ENCODE measurements at places on chromosomes 4 and X.

DNA sequence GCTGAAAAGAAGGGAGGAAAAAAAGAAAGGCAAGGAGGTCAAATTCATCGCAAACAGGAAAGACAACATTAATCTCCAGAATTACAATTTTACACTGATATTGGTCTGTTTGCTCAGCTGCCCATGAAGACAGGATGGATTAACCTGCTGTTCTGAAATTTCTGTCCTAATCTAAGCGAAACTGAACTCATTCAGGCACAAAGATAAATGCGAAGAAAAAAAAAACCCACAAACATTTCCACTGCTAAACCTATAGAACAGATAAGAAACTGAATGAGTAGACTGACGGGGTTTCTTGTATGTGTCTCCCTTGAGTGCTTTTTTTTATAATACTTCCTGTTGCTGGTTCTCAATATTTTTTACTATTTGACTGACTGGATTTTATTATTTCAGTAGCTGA lies 251.8 kb upstream of the FTHL17 start:
- DNase-seq: no peak

- DNase-seq: no peak
These were observed 942 bp upstream of the L1CAM start for GRCh38 chrX:153886915-153887314.

DNA sequence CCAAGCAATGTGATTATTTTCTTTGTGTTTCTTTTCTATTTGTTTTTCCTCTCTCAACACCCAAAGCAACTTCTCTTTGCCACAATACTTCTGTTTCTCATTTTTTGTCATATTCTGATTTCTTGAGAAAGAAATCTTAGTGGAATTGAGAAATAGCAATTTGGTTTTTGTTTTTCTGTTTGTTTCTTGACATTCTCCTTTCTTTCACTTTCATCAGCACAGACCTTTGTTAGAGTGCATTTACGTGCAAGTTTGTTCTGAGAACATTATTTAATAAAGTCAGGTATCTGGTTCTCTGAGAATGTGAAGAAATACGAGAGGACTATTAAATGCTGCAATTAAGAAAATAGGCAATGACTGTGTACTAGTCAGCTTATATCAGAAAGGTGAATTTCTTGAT lies 608.1 kb upstream of the AADAT start:
- no peak for DNase-seq

DNA sequence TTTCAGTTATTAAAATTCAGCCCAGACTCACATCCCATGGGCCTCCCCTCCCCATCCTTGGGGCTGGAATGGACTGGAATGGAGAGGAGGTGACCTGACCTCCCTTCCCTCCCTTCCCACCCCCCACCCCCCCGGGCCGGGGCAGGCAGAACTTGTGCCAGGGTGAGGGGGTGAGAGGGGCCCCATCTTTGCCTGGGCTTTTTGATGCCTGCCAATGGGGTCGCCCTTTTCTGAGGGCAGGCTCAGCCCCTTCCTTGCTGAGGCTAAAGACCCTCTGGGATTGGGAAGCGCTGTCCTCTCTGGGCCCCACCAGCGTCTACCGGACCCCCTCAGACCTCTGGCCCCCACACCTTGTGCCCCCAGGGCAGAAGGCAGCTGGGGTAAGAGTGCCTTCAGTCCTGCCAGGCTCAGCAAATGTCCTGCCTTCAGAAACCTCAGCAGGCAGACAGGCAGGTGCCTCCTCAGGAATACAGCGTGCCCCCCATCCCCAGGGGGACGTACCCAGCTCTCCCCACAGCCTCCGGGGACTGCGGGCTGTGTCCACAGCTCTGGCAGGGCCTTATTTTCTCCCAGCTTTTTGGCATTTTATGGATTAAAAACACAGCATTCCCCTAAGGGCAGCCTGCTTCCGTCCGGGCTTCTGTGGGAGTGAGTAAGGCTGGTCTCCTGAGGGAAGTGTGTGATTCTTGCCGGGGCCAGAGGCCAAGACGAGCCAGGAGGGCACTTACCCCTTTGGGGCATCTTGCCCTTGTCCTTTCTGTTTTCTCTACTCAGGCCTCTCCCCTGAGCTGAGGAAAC lies 12.6 kb upstream of the CCNQ start:
- no peak for DNase-seq

- DNase-seq: no peak
These were observed at the start of gene CCDC120 for GRCh38 chrX:49058794-49059193. Gene CCDC120, plus strand, starts transcription at chrX:49058999. Its CDS starts 3,043 bp downstream, at chrX:49062042.

DNA sequence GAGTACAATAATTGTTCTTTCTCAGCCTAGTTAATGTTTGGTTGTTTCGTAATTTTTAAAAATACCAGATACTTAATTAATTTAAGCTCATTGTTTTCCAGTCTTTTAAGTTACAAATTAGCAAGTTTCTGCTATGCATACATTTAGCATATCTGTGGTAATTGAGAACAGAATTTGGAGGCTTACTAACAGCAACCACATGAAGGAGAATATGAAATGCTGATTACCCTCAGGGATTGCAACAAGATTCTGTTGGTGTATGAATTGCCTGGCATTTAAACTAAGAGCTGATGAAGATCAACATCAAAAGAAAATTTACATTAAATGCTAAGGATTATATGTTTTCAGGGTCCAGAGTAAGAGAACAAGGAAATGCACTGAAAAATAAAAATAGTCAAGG lies 580.0 kb upstream of the INTU start:
- no peak for DNase-seq

- DNase-seq: no peak
These were observed 393.9 kb upstream of the CTSO start for GRCh38 chr4:156347412-156348075.

- no peak for DNase-seq
These were observed 887.5 kb downstream of the FAT4 start for GRCh38 chr4:126202226-126202625.

All from suppressor macrophage (primary cell).